ENCODE measurements at places on chromosomes 13 and 19.

- no peak for DNase-seq
Observed at GRCh38 chr19:6484230-6484629, 2.6 kb upstream of the DENND1C start.

DNA sequence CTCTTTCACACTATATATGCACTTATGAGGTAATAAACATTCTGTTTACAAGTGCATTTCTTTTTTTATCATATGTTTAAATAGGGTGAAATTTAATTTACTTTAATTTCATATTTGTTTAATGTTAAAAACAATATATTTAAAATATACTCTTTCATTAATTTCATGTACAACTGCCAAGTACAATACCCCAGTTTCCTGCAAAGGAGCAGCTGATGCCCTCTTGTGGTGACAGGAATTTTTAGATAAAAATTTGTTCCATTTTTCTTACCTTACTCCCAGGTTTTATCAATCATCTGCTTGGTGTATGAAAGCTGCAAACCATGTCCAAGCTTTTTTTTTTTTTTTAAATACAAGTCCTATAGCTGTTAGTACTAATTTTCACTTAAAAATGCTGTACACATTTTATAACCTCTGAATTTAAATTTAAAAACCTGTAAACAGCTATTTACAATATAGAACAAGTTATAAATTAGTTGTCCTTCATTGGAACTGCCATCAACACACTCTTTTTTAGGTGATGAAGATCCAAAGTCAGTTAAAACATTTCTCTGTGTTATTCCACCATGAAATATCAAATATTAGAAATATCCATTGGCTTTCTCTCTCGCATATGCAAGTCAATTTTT lies 4.9 kb downstream of the PCDH20 start:
- DNase-seq: no peak

GRCh38 chr19:31304831-31305312 lies 44.4 kb downstream of the TSHZ3 start:
- no peak for DNase-seq

- DNase-seq: no peak
Observed at GRCh38 chr13:65330691-65331090, 1899.4 kb downstream of the PCDH9 start.

- no peak for DNase-seq
Observed at GRCh38 chr13:91291078-91291477, 56.4 kb upstream of the MIR17HG start.

DNA sequence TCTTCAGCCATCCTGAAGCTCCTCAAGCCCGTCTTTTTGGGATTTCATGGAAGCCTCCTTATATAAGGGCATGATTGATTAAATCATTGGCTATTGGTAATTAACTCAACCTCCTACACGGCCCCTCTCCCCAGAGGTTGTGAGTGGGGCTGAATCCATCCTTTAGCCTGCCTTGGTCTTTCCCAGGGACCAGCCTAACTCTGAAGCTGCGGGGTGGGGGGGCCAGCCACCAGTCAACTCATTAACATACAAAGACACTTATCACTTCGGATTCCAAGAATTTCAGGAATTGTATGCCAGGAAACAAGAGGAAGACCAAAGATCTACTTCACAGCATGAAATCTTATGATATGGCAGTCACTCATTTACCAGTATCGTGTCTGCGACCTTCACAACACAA lies 9.9 kb downstream of the COL4A1 start:
- DNase-seq: no peak

DNA sequence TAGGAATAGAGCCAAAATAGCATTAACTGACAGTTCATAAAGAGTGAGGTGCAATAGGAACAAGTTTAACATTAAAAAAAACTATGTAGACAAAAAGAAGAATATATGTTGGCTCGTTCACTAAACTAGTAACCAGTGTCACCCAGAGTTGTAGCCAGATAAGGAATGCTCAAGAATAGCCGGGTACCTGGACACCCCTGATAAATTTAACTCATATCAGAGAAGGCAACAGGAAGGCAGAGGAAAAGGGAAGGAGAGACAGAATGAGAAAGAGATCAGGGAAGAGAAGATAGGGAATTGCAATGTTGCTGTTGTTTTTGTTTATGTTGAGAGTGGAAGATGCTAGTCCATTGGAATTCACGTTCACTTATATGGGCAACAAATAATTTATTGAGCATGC lies 31.6 kb upstream of the KATNAL1 start:
- no peak for DNase-seq

GRCh38 chr13:109963384-109963783 lies 177.0 kb upstream of the IRS2 start:
- no peak for DNase-seq

GRCh38 chr19:7934766-7935165 lies 8.7 kb downstream of the TIMM44 start:
- no peak for DNase-seq

DNA sequence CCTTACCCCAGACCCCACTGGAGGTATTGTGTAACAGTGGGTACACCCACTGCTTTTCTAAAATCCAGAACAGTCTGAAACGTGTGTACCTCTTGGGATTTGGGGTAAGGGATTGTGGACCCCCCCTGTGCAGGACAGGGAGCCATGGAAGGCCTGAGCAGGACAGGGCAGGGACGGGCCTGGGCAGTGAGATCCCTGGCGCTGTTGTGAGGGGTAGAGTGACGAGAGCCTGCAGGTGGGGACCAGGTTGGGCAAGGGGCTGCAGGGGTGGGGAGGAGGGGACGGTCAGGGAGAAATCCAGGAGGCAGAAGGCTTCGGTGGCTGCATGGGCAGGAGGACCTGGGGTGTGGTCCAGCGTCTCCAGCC lies 28.6 kb downstream of the CNFN start:
- no peak for DNase-seq

DNA sequence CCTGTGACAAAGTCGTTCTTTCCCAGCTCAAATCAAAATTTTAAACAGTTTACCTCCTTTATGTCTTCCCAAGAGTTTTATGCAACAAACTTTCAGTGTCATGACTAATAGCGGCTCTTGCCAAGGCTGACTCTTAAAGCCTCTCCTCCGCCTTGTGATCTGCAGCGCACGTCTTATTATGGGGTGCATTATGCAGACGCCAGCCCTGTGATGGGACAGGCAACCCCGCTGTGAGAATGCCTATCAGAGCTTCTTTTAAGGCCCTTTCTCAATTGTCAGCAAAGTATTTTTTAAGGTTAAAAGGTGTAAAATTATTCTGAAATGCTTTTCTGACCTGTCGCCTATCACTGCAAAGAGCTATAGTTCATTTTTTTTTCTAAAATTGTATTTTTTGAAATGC lies 152.8 kb downstream of the SOX1 start:
- no peak for DNase-seq

GRCh38 chr13:111636804-111637203 lies 316.4 kb downstream of the TEX29 start:
- no peak for DNase-seq

GRCh38 chr19:17418710-17419109 lies 1.1 kb upstream of the MVB12A start:
- no peak for DNase-seq

GRCh38 chr13:51955816-51956603 lies 55.2 kb downstream of the ATP7B start:
- DNase-seq: no peak

GRCh38 chr13:28071424-28071823 lies 29.0 kb downstream of the FLT3 start:
- DNase-seq: no peak

GRCh38 chr13:105184201-105184600 lies 1351.3 kb downstream of the EFNB2 start:
- no peak for DNase-seq

GRCh38 chr19:18975011-18975410 lies 34.0 kb upstream of the HOMER3 start:
- no peak for DNase-seq

GRCh38 chr13:110850840-110851239 lies 64.0 kb downstream of the ANKRD10 start:
- no peak for DNase-seq

- no peak for DNase-seq
Observed at GRCh38 chr19:5152767-5153532, 184.0 kb downstream of the KDM4B start.
